ENCODE measurements at places on chromosomes 13 and 19.

DNA sequence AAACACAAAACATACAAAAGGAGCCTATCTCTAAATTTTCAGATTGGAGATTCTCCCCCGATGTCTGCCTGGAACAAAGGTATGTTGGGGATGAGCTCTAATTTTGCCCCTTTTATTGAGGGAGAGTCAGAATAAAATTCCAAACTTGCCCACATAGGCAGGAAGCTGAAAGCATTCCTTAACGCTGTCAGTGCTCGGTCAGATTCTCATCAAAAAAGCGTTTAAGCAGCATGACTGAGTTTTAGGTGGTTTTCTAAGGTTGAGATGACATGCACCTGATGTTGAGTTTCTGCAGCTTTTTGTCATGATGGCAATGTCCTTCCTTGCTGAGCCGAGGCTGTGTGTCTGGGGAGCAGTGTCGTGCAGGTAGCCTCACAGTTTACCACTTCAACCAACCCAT lies 48.4 kb upstream of the MEDAG start:
- DNase-seq: no peak

GRCh38 chr19:51771376-51772130 lies 10.6 kb downstream of the FPR2 start:
- no peak for DNase-seq

DNA sequence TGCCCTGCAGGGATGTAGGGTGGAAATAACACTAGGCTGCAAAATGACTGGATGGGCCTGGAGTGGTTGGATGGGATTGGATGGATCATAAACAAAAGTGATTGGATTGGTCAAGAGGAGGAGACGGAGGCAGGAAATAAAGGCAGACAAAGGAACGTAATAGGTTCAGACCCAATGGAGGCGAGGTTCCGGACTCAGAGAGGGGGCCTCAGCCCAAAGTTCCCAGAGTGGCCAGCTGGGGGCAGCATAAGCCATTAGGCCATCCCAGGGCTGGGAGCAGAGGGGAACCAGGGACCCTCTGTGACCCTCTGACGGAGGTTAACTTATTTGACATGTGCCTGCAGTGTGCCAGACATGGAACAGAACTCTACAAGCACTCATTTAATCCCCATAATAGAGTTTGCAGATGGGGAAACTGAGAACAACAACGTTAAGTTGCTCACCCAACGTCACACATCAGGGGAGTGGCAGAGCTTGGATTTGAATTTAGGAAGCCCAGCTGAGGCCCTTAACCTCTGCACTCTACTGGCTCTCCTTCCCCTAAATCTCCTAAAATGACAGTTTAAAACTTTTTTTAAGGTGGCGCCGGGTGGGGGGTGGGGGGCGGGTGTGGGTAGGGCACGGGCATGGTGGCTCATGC lies 15.3 kb upstream of the MAP1S start:
- DNase-seq: peak; percentile 66

- DNase-seq: no peak
Measured at GRCh38 chr19:3115916-3116602, 19.8 kb upstream of the GNA15 start.

All from immature natural killer cell (primary cell).